ENCODE measurements at places on chromosomes 16 and 17. TPM values are rescaled to one million over a fixed set of nuclear protein-coding genes. Genes with fewer than 3 reads are reported as not detected.
A peak's percentile ranks its signal among the peaks of the same experiment; 100 is the strongest.

Gene HAP1
- total RNA-seq: 0.35 TPM

Gene DNAH2
- under 0.01 TPM for total RNA-seq

GRCh38 chr17:21167303-21167702, 40.5 kb downstream of the DHRS7B start:
- H3K4me3 ChIP-seq: peak overlapping the region; percentile 53
- H3K4me1 ChIP-seq: peaks cover 71% of the 10 kb centered on the region
- no peak for DNase-seq
- peak overlapping the region; percentile 91 for H3K27ac ChIP-seq

GRCh38 chr16:76946879-76947278, 244.1 kb upstream of the MON1B start:
- H3K4me3 ChIP-seq: no peak overlapping the region
- no peak overlapping the region for H3K27ac ChIP-seq
- DNase-seq: no peak
- H3K27me3 ChIP-seq: no peaks in the 10 kb centered on the region
- H3K4me1 ChIP-seq: no peaks in the 10 kb centered on the region
- H3K36me3 ChIP-seq: no peaks in the 10 kb centered on the region

- peaks cover 46% of the 10 kb centered on the region for H3K36me3 ChIP-seq
- H3K27ac ChIP-seq: no peak overlapping the region
- no peak for DNase-seq
- H3K4me1 ChIP-seq: no peaks in the 10 kb centered on the region
- no peaks in the 10 kb centered on the region for H3K27me3 ChIP-seq
These were observed 7.0 kb downstream of the SGSH start for GRCh38 chr17:80212962-80213642.

DNA sequence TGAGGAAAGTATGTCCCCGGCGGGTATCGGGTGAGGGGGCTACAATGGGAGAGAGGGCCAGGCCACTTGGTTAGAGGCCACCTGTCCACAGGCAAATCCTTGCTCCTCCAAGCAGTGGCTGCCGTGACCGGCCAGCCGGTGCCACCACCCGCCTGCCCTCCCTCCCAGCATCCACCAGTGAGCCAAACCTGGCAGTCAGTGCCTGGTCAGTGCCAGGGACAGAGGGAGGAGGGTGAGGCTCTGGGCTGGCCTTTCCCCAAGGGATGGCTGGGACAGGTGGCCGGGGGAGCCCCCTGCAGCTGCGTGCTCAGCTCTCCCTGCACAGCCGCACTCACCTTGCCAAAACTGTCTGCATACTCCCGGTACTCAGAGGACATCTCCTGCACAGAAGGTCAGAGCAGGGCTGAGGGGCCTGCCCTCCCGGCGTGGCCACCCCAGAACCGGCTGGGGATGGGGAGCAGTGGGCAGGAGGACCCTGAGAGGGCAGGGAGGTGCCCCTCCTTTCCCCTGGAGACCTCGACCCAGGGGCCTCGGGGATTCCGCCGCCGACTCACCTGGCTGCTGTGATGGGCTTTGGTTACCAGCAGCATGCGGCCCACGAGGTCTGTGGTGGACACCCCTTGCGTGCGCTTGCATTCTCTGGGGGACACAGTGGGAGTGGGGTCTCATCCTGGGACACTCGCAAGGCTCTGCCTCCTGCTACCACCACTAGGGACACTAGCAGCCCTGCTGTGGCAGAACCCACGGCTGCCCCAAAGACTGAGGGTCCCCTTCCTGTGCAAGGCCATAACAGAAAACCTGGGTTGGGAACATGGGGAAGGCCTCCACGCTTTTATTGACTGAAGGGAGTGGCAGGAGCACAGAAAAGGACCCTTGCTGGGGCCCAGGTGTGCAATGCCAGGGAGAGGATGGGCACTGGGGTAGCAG, 3.7 kb downstream of the PCYT2 start:
- peaks cover 8% of the 10 kb centered on the region for H3K4me1 ChIP-seq
- H3K36me3 ChIP-seq: peaks cover 3% of the 10 kb centered on the region
- DNase-seq: no peak
- no peak overlapping the region for H3K4me3 ChIP-seq

GRCh38 chr17:76937238-76937637, 69.0 kb downstream of the MGAT5B start:
- no peak for DNase-seq
- H3K27me3 ChIP-seq: no peaks in the 10 kb centered on the region
- H3K4me3 ChIP-seq: no peak overlapping the region
- H3K36me3 ChIP-seq: no peaks in the 10 kb centered on the region
- no peak overlapping the region for H3K27ac ChIP-seq

Data from thoracic aorta (tissue), 2 donors.